ENCODE measurements at places on chromosomes 1 and 21.
A peak's percentile ranks its signal among the peaks of the same experiment; 100 is the strongest.

- DNase-seq = no peak
Observed at GRCh38 chr1:181043025-181043888, 9.5 kb downstream of the MR1 start.

DNA sequence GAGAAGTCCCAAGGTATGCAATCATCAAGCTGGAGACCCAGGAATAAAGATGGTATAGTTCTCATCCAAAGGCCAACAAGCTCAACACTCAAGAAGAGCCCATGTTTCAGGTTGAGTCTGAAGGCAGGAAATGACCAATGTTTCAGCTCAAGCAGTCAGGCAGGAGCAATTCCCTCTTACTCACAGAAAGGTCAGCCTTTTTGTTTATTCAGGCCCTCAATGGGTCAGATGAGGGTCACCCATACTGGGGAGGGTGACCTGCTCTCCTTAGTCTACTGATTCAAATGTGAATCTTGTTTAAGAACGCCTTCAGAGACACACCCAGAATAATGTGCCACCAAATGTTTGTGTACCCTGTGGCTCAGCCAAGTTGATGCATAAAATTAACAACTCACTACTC, 262.4 kb downstream of the USP25 start:
- no peak for DNase-seq

DNA sequence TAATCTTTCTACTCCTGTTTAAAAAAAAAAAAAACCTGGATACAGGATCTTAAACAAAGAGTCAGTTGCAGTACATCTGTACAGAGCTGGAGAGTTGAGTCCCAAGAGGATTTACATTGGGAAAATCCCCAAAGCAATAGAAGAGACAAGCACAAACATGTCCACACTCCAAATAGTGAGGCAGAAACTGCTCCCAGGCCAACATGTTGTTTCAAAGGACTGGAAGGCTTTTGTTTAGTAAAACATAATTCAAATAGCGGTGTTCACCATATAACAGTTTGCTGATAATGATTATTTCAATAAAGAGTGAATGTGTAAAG, 425.4 kb downstream of the ADGRL2 start:
- no peak for DNase-seq

GRCh38 chr1:236044341-236044740, 20.5 kb downstream of the NID1 start:
- no peak for DNase-seq

DNA sequence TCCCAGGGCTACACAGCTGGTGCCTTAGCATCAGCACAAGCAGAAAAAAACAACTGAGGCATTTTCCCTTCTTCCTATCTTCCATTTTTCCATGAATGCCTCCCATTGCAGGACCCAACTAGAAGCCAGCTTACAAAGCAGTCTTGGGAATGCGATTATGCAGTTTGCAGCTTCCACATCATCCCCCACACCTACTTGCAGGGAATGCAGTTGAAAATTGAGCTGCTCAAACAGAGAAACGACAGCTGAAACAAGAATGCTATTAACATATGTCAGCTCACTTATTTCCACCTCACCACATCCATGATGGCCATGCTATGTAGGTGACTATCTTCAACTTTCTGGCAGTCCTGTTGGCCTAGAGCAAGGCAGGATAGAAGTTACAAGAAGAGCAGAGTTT, 150.6 kb upstream of the KCTD3 start:
- no peak for DNase-seq

- peak; percentile 27 for DNase-seq
Observed at GRCh38 chr1:241706967-241707366, 54.9 kb downstream of the WDR64 start.

GRCh38 chr1:199335496-199335895, 692.0 kb upstream of the NR5A2 start:
- no peak for DNase-seq

- DNase-seq = no peak
Observed at GRCh38 chr1:33368431-33368830, 47.5 kb upstream of the A3GALT2 start.

- DNase-seq = no peak
Observed at GRCh38 chr1:204258213-204259115, 44.7 kb upstream of the GOLT1A start.

DNA sequence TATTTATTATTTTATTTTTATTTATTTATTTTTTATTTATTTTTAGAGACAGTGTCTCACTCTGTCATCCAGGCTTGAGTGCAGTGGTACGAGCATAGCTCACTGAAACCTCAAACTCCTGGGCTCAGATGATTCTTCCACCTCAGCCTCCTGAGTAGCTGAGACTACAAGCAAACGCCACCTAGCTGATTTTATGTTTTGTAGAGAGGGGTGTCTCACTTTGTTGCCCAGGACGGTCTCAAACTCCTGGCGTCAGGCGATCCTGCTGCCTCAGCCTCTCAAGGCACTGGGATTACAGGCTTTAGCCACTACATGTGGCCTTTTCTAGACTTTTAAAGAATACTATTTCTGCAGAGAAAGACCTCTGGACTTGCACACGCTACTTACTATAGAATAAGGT, 61.3 kb upstream of the C1orf53 start:
- DNase-seq = no peak

GRCh38 chr1:108699375-108700332, 7.5 kb downstream of the PRPF38B start:
- DNase-seq = no peak

GRCh38 chr21:46605767-46606426, 1.0 kb upstream of the S100B start:
- DNase-seq = peak; percentile 44

DNA sequence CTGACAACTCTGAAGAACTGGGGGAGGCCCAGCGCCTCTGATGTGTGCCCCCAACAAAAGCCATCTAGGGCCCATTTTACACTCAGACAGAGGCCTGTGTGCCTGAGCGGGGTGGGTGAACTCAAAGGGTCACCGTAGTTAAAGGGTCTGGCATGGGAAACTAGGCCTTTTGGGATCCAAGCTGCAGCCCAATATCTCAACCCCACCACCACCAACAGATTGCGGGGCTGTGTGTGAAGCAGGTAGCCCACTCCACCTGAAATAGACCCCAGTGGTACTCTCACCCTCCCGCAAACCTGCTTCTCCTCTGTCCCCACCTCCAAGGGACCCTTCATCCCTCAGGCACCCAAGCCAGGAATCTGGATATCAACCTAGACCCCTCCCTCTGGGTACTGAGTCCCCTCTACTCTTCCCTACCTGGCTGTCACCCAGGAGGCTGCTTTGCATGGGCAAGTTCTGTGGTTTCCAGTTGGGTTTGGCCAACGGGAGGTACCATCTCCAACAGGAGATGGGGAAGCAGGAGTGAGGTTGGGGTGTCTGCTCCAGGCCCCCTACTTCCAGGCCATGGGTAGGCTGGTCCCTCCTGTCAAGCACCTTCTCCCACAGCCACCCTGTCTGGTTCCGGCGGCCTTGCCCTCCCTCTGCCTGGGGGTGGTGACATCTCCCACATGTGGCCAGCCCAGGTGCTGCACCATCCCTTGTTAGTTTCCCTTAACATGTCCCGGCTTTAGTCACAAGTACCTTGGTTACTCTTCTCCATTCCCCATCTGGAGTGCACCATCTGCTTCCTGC, 35.2 kb upstream of the LRP8 start:
- no peak for DNase-seq

GRCh38 chr1:174480324-174480723, 32.6 kb downstream of the GPR52 start:
- DNase-seq = no peak

DNA sequence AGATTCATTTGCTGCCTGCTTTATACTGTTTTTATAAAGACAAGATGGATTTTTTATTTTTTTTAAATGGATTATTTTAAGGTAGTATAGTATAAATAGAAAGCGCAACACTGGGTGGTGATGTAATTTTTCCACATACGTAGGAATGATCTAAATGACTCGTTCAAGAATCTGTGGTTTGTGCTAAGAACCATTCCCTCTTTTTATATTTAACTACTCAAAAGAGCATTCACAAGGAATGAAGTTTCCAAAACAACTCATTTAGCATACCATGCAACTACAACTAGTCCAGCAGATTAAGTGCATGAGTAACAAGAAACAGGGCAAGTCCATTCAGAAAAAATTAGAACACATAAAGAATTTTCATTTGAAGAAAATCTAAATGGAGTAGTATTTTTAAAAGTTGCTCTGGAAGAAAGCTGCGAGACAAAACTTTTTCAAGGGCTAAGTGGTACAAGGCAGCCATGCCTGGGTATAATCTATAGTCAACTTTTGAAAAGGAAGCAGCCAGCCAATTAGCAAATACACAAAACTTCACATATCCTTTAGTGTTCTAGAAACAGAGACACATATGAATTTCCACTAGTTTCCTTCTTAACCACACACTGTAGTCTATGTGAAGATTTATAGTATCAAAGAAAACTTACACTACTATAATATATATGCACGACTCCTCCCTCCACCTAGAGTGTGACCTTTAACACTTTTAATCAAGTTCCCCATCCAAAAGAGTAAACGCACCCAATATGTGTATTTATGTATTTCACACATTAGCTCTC, 23.4 kb downstream of the GTF2B start:
- DNase-seq = no peak

- DNase-seq = no peak
Observed at GRCh38 chr1:208000504-208000903, 89.6 kb upstream of the CD34 start.

GRCh38 chr1:32127409-32128198, 19.7 kb downstream of the KPNA6 start:
- DNase-seq = no peak

GRCh38 chr21:46207920-46208591, 20.5 kb downstream of the LSS start:
- no peak for DNase-seq

- DNase-seq = peak; percentile 73
Observed at GRCh38 chr1:16009030-16009460, 5.0 kb downstream of the SRARP start.

DNA sequence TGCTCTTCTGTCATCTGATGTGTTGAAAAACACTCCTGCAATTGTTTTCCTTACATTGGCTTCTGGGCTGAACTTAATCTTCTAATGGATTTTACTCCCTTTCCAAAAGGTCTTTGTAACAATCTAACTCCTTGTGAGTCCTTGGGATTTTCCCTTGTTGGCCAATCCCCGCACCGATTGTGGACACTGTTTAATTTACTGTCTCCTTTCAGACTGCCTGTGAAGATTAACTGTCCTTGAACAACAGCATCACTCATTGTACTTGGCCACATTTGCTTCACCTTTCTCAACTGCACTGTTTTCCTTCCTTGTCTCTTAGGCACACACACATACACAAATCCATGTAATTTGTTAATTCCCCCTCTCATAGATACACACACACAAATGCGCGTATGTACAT, 120.4 kb downstream of the SPATA46 start:
- no peak for DNase-seq

GRCh38 chr1:182235952-182236650, 155.5 kb downstream of the GLUL start:
- DNase-seq = no peak

GRCh38 chr1:156488566-156489165, 11.9 kb downstream of the MEF2D start:
- DNase-seq = no peak

DNA sequence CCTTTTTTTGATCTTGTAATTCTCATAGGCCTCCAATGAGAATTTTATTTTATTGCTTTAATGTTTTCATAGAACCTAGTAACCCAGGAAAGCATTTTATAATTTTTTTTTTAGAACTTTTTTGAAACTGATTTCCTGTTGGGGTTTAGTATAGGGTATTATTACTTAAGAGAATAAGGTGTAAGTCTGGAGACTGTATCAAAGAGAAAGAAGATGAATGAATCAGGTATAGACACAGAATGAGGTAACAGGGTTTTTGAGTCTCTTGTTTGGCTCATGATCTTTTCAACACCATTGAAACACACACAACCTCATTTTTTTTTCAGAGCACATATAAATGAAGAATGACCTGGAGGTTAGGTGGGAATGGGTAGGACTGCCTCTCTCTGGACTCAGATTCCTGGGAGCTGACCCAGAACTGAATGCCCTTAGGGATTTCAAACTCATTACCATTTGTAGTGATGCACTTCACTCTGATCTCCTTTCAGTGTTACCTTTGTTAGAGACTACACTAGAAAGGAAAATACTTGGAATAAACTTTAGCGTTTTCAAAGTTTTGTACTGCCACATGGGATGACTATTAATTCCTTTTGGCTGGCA, 51.0 kb downstream of the EPB41 start:
- DNase-seq = no peak

GRCh38 chr1:209620487-209620884, 31.7 kb downstream of the LAMB3 start:
- no peak for DNase-seq

- no peak for DNase-seq
Observed at GRCh38 chr1:73832276-73833181, 365.4 kb downstream of the LRRIQ3 start.

DNA sequence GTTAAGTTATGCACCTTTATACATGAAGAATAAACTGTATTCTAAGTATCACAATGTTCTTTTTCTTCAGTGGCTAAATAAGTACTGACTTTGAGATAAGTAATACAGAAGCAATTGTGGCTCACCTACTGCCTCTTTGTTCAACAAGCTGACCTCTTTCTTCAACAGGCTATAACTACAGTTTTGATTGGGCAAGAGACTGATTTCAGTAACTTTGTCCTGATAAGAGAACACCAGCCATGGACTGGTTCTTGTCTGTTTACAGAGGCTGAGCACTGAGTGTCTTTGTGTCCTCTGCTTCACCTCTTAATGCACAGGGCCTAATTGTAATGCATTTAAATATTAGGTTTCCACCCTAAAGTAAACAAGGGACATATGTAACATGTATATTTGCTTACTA, 34.6 kb upstream of the PDE4B start:
- DNase-seq = no peak

DNA sequence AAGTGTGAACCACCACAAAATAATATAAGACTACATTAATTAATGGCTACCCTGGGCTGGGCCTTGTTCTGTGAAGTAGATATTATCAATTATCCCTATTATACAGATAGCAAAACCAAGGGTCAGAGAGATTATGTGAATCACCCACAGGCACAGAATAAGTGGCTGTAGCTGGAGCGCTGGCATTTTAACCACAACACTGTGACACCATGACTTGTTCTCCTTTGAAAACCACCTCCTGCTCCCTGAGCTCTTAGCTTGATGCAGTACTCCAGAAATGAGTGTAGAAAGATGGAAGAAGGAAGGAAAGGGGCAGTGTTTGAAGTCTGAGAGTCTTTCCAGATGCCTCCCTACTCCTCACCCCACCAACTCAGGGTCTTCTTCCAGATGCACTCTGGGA, 29.5 kb upstream of the JUN start:
- DNase-seq = no peak

- no peak for DNase-seq
Observed at GRCh38 chr21:26637201-26637745, 64.2 kb upstream of the CYYR1 start.
